ENCODE measurements at places on chromosomes 4 and X.
A peak's percentile ranks its signal among the peaks of the same experiment; 100 is the strongest.

DNA sequence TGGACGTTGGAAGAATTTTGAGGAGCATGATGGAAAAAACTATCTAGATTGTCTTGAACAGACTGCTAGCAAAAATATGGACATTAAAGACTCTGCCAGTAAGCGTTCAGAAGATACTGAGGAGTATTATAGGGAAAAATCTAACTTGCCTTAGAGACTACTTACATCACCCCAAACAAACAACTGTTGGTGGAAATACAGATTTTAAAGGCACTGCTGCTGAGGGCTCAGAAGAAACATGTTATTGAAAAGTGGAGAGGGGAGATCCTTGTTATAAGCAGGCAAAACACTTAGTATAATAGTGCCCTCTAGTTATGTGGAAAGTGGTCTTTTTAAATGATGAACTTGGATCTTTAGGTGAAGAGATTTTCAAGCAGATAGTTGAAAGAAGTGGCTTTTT lies 29.2 kb downstream of the MAD2L1 start:
- no peak for DNase-seq

DNA sequence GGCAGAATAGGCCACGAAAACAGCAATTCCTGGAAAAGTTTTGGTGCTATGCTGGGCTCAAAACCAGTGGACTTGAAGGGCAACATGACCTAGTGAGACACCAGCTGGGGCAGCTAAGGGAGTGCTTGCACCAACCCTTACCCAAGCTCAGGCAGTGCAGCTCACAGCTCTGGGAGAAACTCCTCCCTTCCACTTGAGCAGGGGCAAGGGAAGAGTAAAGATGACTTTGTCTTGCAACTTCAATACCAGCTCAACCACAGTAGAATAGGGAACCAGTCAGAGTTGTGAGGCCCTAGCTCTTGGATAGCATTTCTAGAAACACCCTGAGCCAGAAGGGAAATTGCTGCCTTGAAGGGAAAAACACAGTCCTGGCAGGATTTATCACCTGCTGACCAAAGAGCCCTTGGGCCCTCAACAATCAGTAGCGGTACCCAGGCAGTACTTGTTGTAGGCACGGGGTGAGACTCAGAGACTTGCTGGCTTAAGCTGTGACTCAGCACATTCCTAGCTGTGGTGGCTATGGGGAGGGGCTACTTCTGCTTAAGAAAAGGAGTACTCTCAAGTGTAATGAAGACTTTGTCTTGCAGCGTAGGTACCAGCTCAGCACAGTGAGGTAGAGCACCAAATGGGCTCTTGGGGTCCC lies 19.7 kb upstream of the ABCG2 start:
- DNase-seq = no peak

GRCh38 chr4:174873931-174874330 lies 44.2 kb upstream of the ADAM29 start:
- no peak for DNase-seq

- DNase-seq = no peak
Observed at GRCh38 chrX:110180176-110180927, 137.5 kb downstream of the AMMECR1 start.

GRCh38 chrX:23637187-23637586 lies 30.1 kb upstream of the PRDX4 start:
- DNase-seq = peak; percentile 14

DNA sequence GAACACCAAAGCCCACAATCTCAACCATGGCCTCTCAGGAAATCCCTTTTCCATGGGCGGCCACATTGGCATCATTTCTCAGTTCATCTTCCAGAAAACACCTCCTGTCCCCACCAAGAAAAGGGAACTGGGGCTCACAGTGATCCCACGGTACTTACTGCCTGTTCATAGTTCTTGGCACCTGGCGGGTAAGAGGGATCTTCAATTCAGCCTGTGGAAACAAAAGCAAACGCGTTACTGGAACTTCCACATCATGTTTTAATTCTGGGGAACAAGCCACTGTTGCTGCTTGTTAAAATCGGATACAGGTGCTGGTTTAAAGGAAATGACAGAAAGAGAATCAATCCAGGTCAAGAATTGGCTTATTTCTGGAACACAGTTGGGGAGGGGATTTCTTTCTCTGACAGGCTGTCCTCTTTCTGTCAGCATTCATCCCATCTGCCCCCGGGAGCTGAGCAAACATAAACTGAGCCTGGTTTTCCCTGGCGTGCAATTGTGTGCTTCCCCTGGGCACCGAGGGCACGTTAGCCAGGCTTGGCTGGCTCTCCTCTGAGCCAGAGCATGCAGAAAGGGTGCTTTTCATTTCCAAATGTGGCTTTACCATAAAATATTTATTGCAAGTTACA lies 16.8 kb downstream of the CLNK start:
- no peak for DNase-seq

GRCh38 chrX:74511704-74512103 lies 90.4 kb downstream of the SLC16A2 start:
- no peak for DNase-seq

DNA sequence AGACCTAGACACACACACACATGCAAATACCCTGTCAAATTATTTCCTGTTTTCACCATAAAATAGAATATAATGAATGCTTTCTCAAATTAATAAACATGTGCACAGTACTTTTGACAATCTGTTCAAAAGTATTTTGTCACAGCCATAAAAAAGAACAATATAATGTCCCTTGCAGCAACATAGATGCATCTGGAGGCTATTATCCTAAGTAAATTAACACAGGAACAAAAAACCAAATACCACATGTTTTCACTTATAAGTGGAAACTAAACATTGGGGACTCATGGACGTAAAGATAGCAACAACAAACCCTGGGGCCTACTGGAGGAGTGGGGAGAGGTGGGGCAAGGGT lies 15.5 kb downstream of the RAB40A start:
- DNase-seq = no peak

DNA sequence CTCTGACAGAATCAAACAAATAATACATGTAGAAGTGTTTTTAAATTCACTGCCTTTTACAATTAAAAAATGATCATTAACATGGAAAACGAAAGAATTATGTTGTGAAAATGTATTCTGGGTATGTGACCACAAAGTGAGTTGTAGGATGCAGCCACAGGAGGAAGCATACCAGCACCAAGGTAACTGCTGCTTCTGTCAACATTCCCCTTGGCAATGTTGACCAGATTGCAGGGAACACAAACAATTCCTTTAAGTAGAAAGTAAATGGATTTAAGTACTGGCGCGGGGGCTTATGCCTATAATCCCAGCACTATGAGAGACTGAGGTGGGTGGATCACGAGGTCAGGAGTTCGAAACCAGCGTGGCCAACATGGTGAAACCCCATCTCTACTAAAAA lies 1877.9 kb upstream of the PCDH7 start:
- DNase-seq = no peak

DNA sequence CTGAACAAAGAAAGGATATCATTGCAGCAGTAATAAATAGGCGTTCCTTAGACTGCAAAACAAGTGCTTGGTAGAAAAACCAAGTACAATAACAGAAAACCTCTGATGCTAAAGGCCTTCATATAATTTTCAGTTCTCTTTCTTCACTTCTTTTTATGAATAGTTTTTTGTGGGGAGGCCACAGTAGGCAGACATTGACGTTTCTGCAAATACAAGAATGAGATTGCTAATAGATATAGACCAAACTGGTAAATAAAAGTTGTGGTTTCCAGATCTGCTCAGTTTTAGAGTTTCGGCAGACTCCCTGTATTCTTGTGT lies 57.0 kb upstream of the RAP1GDS1 start:
- no peak for DNase-seq

DNA sequence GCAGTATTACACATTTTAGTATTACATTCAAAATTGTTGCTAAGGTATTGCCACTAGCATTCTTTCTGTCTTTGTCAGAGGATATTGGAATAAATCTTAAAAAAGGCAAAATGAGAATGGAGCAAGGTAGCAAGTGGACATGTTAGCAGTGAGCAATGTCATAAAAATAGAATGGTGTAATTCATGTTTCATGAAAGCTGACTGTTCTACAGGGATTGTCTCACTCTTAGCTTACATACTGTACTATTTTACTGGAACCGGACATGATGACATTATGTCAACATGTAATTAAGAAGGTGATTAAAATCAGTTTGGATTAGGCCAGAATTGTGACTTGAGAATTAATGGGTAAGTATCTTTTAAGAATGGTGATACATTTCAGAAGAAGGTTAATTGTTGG lies 1086.2 kb downstream of the STIM2 start:
- no peak for DNase-seq

DNA sequence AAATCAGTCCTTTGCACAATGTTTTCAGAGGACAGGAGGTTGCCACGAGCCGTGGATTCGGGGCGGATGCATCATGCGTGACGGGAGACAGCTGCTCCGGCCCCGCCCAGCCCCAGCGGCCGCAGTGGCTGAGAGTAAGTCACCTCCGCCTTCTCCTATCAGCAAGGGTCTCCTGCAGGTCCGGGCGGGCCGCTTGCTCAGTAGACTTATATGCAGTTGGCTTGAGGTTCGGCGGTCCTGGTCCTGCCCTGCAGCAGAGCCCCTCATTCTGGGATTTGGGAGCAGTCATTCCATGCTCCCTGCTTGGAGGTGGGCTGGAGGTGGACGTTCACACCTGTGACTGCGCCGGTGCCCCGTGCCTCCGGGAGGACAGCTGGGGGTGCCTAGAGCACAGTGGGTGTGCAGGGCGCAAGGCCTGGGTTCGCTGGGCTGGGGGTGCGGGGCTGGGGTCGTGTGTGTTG lies 86.3 kb upstream of the ADRA2C start:
- DNase-seq = no peak

DNA sequence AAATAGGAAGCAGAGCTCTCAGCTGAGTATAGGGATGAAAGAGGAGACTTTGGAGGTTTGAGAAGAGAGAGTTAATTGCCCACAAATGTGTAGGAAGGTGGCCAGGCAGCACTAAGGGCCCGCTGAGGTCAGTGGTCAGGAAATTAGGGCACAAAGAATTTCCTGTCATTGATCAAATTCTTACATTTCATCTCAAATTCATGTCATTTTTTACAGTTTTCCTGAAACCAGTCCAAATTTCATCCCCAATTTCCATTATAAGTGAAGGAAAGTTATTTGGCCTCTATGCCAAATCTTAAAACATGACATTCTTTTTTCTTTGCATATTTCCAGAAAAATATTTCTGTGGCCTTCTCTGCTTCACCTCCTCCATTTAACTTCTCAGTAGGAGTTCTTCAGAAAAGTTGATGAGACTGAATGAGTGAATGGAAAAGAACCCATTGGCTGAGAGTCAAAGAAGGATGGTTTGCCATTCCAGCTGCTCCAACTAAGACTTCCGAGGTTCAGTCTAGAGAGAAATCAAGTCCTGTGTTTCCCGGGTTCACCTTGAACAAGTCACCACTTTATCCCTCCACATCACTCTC lies 68.7 kb upstream of the SPRY1 start:
- DNase-seq = no peak

All from activated T-helper 1 cell treated with anti-CD3 and anti-CD28 coated beads, Interleukin-12 subunit alpha, Interleukin-12 subunit beta, Interleukin-2, Interleukin-4 antibody, amounts not matched to agents 30 ng/mL and 10 ng/mL and 1 ng/mL, durations not matched to agents 14 hours and 24 hours and 36 hours (primary cell).